Fibroblast of mammary gland (primary cell): ENCODE measurements at places on chromosomes 2 and 18.

- no peak for DNase-seq
Measured at GRCh38 chr2:121696410-121696930, 40.2 kb downstream of the NIFK start.

- no peak for DNase-seq
Measured at GRCh38 chr2:111169268-111169667, 48.6 kb downstream of the BCL2L11 start.

DNA sequence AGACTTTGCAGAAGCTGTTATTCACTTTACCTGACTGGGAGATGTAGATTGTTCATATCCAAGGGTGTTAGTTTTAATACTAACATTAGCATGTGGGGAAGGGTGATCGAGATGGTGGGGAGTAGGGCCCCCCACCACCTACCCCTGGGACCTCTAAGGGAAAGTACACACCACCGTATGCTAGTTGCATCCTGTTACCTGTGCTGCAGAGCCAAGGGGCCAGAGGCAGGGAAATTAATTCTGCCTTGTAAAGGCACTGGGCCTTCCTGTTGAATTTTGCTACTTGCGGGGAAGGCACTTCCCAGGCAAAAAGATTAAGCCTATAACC is 9.0 kb downstream of the STEAP3 start:
- no peak for DNase-seq

- no peak for DNase-seq
Measured at GRCh38 chr2:202290316-202290715, 24.8 kb downstream of the NOP58 start.

GRCh38 chr2:224038830-224039079 is 331 bp downstream of the SERPINE2 start:
- no peak for DNase-seq

GRCh38 chr18:31774477-31774785 is 13.8 kb upstream of the SLC25A52 start:
- no peak for DNase-seq

GRCh38 chr2:18987592-18988073 is 370.8 kb downstream of the OSR1 start:
- DNase-seq, result peak; percentile 95
